ENCODE measurements at places on chromosomes 11 and 22.

DNA sequence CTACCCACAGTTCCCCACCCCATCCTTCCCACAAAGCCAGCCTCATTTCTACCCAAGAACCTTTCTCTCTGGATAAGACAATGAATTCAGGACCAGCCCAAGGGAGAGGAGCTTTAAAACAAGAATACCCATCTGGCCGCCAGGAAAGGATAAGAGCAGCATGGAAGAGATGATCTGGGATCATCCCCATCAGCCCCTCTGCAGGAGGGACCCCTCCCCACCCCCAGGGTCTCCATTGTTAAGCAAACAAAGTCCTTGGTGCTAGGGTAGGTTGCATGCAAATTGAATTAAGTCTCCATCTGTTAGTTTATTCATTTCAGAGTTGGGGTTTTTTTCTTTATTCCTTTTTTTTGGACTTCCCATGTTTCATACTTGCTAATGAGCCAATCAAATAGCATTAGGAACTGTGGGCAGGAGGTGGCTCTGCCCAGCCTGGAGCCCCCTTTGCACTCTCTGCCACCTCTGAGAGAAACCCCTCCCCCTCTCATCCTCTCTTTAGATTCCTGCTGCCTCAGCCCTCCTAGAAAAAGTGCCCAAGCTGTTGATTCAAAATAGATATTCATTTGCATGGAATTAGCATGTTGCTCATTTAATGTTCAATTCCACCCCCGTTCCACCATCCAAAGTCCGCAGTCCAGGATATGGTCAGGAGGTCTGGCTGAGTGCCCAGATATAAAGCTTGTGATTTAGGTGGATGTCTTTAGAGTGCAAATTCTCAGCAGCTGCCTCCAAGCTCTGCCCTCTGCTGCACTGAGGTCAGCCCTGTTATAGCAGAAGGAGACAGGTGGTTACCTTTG, 138.5 kb upstream of the NCAM1 start:
- no peak for DNase-seq

DNA sequence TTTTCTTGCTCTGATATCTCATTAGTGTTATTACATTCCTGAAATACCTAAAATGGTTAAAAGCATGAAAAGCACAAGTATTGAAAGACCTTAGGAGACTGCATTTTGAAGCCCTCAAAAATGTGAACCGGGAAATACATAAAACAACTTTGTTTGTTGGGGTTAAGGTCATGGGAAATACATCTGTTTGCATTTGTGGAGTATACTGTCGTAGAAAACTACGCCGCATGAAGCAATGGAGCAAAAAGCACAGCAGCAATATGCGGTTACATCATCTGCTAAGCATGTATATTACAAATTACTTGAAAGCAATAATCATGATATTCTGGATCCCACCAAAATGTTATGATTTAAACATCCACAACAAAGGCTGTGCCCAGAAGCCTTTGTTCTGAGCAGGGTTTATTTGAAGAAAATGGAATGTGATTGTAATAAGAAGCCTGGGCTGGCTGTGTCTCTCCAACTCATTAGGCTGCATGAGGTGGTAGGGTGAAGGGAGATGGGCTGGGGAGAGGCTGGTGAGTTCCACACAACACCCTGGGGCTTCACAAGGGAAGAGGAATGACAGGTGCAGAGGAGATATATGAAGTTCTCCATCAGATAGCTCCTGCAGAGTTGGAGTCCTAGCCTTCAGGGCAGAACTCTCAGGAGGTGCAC, 64.7 kb upstream of the LIN7C start:
- no peak for DNase-seq

GRCh38 chr22:30402028-30402765, 5.4 kb downstream of the SEC14L2 start:
- DNase-seq = no peak

DNA sequence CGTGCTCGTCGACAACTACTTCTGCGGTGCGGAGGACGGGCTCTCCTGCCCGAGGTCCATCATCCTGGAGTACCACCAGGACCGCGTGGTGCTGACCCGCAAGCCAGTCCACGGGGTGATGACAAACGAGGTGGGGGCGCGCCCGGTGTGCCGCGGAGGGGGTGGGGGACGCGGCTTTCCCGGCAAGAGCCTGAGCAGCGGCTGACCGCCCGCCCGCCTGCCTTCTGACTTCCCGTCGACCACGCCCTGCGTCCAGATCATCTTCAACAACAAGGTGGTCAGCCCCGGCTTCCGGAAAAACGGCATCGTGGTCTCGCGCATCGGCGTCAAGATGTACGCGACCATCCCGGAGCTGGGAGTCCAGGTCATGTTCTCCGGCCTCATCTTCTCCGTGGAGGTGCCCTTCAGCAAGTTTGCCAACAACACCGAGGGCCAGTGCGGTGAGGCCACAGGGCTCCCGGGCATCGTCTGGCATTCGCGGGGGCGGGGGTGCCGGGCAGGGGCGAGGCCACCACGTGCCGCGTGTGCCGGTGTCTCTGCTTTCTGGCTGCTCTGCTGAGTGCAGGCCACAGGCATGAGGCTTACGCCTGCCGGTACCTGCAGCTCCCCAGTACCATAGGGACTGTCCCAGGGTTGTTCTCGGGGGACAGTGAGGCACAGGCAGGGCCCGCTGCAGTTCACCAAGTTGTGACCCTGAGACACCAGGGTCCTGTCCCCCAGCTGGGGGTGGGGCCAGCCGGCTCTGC, 28.5 kb upstream of the MUC5B start:
- no peak for DNase-seq

DNA sequence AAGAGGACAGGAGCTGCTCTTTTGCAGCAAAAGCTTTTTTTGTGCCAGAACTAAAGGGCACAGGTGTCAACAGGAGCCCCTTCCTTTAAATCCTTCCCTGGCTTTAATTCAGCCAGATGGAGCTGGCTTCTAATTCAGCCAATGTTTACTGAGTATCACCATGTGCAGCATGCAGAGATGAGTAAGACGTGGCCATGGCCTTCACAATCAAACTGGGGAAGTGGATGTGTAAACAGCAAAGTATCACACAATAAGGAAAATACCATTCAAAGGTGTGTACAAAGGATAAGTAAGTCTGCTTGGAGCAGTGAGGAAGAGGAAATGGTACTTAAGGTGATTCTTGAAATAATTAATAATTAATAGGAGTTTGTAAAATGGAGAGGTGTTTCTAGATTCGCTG, 243.4 kb downstream of the NXPE2 start:
- DNase-seq = no peak

GRCh38 chr11:126467471-126467870, 112.0 kb downstream of the ST3GAL4 start:
- no peak for DNase-seq

DNA sequence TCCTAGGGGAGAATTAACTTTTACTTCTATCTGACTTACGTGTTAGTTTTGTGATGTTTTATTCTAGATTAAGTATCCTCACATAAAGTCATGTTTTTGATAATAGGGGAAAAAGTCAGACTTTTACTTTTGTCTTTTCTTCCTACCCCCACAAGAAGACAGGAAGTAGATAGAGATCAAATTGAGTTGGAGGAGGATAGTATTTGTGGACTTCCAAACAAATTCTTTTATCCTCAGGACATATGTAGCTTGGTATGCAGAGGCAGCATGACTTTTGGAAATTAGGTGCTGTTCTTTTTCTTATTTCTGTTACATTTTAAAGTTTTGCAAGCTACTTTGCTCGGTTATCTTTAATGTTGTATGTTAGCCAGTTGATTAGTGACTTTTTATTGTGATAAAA, 61.4 kb downstream of the MTMR3 start:
- no peak for DNase-seq

DNA sequence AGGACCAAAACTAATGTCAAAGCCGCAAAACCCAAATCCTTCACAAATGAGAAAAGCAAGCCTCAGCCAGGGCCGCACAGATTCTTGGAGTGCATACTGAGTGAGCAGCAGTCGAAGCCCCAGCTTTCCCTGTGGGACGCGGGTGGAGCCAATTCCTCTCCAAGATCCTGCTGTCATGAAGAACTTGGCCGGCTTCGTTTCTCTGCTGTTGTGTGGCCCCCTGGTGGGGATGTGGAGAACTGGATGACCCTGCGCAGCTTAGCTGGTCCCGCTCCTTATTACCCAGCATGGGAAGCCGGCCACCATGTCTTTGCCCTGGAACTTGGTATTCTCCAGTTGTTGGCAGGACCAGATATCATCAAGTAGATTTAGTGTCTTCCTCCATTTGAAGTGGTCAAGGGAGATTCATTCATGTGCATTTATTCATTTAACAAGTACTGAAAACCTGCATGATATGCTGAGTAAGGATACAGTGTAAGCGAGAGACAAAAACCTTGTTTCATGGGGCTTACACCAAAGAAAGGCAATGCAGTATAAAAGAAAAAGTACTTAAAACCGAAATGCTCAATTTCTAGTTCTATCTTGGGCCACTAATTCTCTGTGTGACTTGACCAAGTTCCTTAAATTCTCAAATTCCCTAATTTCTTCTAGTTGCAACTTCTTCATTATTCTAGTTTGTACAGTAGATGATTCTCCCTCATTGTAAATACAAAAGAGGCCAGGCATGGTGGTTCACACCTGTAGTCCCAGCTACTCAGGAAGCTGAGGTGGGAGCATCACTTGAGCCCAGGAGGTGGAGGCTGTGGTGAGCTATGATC, 56.7 kb upstream of the CRTAM start:
- DNase-seq = peak; percentile 41

DNA sequence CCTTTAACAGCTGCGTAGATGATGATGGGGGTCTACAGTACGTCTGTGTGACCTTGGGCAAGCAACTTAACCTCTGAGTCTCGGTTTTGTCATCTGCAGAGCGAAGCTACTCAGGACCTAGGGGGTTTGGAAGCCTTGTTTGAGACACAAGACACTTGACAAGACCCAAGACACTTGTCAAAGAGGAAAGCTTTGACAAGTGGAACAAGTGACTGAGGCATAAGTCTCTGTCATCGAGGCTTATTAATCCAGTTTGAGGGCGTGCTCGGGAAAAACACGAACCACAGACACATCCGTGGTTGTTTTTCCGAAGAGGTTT, 732 bp upstream of the PC start:
- no peak for DNase-seq

- no peak for DNase-seq
Observed at GRCh38 chr11:44319552-44320288, 9.8 kb upstream of the ALX4 start.

GRCh38 chr11:46696212-46696558, 4.2 kb downstream of the ARHGAP1 start:
- no peak for DNase-seq

- no peak for DNase-seq
Observed at GRCh38 chr11:88012456-88012855, 162.8 kb downstream of the RAB38 start.

- DNase-seq = no peak
Observed at GRCh38 chr11:113664069-113664980, 41.8 kb downstream of the TMPRSS5 start.

DNA sequence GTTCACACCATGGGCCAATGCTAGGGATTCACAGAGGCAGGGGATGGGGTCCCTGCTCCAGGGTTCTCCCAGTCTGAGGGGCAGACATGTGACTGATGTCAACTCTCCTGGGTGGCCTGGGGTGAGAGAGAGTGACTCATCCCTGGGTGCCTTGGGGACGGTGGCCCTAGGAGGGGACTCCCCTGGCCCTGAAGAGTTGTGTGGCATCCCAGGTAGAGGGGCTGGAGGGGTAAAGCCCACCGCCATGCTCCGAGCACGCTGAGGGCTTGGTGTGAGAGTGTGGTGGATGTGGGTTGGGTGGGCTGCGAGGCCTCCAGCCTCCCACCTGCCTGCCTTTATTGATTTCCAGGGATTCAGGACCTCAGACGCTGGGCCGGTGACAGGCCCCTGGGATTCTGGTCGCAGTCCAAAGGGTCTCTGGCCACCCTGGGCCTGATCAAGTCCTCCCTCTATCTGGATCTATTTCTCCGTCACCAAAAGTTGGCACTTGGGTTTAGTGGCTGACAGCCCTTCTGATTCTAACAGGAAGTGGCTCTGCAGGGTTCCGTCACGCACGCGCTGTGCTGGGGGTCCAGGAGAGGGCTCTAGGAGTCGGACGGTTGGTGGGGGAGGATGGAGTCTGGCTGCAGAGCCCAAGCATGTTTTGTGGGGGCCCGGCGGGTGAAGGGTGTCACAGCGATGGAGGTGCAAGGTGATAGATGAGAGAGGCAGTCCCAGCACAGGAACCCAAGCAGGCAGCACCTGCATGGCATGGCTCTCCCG, 27.3 kb upstream of the WNT7B start:
- DNase-seq = no peak

DNA sequence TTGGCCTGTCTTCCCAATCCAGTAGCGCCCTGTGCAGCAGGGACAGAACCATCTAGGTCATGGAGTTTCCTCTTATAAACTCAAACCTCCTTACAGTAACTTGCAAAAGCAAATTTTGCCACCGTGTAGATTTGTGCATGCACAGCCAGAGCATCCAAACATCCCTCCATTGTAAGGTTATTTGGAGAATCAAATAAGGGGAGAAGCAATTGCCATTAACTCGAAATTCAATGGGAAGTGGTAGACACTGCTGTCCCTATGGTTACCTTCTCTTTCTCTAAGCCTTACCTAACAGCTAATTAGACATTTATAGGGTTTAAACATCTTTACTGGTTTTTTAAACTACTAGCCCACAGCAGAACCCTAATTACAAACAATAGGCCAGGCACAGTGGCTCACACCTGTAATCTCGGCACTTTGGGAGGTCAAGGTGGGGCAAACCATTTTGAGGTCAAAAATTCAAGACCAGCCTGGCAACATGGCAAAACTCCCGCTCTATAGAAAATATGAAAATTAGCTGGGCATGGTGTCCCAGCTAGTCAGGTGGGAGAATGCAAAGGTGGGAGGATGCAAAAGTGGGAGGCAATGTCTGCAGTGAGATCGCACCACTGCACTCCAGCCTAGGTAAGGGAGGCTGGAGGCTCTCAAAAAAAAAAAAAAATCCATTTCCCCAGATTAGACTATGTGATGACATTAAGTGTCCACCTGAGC, 6.6 kb downstream of the HSPA8 start:
- DNase-seq = no peak

- DNase-seq = no peak
Observed at GRCh38 chr11:22666325-22666687, at the start of gene GAS2. Gene GAS2 (plus strand): TSS chr11:22666611. CDS start chr11:22674870, 8,259 bp downstream.

DNA sequence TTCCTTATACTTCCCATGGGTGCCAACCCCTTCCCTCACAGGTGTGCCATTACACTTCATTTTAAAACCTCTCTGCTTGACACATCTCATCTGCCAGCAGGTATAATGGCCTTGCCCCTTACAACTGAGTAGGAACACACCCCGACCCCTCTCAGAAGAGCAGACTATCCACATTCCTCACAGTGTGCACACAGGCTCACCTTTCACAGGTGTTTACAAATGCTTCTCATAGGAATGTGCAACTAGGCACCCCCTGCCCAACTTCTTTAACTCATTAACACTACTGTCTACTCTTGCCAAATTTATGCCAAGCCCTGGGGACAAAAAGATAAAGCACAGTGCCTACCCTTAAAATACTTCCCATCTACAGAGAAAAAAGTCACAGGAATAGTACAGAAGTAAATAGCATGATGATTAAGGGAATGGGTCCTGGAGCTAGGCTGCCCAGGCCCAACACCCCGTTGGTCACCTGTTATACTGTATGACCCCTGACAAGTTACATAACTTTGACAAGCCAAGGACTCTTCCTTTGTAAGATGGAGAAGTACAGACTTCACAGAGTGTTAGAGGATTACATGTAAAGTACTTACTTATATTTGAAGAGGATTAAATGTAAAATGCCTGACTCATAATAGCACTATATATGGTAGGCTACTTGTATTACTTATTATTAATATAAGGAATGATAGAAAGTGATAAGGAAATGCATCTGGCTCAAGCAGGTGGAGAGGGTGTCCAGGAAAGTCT, 15.2 kb downstream of the TRIM3 start:
- no peak for DNase-seq

GRCh38 chr22:50728523-50728931, 9.5 kb upstream of the ACR start:
- DNase-seq = no peak

All from effector memory CD4-positive, alpha-beta T cell (primary cell).